GM23338 (cell line): ENCODE measurements at places on chromosomes 12 and 14. TPM values are rescaled to one million over a fixed set of nuclear protein-coding genes. Genes with fewer than 3 reads are reported as not detected.

Gene C12orf56
- 4.6 and 9.3 TPM in 2 replicates for total RNA-seq

Gene MYF5
- total RNA-seq = not detected in 2 replicates

Gene FAIM2
- 0.08 and 2.0 TPM in 2 replicates for total RNA-seq

Gene ATG14
- total RNA-seq = 15.2 and 15.6 TPM in 2 replicates

Gene ATP23
- 14.7 and 22.4 TPM in 2 replicates for total RNA-seq

Gene ZFYVE26
- total RNA-seq = 29.2 and 36.0 TPM in 2 replicates

Gene LRTM2
- 0.12 TPM in 1 of 2 replicates, not detected in the other for total RNA-seq

Gene PSME2
- total RNA-seq = 54.0 and 59.9 TPM in 2 replicates

Gene PRKCH
- total RNA-seq = 10.0 and 10.1 TPM in 2 replicates

Gene KLHL33
- 0.12 and 0.35 TPM in 2 replicates for total RNA-seq

Gene COPZ1
- 72.5 and 91.2 TPM in 2 replicates for total RNA-seq

Gene OTOGL
- 0.35 and 0.66 TPM in 2 replicates for total RNA-seq

Gene PAPLN
- total RNA-seq = 11.3 and 13.2 TPM in 2 replicates

Gene SOAT2
- not detected in 2 replicates for total RNA-seq

Gene SUOX
- total RNA-seq = 21.9 and 27.5 TPM in 2 replicates

Gene EFS
- total RNA-seq = 13.6 and 18.9 TPM in 2 replicates

Gene ZC2HC1C
- 0.90 and 3.7 TPM in 2 replicates for total RNA-seq

Gene DACT1
- 23.6 and 26.6 TPM in 2 replicates for total RNA-seq

Gene ZFYVE1
- 10.2 and 12.5 TPM in 2 replicates for total RNA-seq

Gene ENDOU
- total RNA-seq = not detected in 2 replicates

Gene TCL1B
- 5.5 and 6.1 TPM in 2 replicates for total RNA-seq

Gene IFI27
- 0.23 and 0.49 TPM in 2 replicates for total RNA-seq

Gene SCNN1A
- total RNA-seq = 125 and 134 TPM in 2 replicates

Gene GLIPR1L1
- total RNA-seq = not detected in 2 replicates

Gene SNAPC1
- 14.8 and 19.5 TPM in 2 replicates for total RNA-seq

Gene DIO2
- 0.17 TPM in 1 of 2 replicates, not detected in the other for total RNA-seq

Gene SPIC
- total RNA-seq = not detected in 2 replicates

Gene CHGA
- 13.9 and 20.9 TPM in 2 replicates for total RNA-seq

Gene REP15
- 0.38 and 0.66 TPM in 2 replicates for total RNA-seq

Gene BDKRB2
- total RNA-seq = 0.14 and 0.54 TPM in 2 replicates

Gene KRT80
- not detected in 2 replicates for total RNA-seq

Gene FAM161B
- 0.04 and 0.28 TPM in 2 replicates for total RNA-seq

Gene TMEM119
- 0.07 and 0.35 TPM in 2 replicates for total RNA-seq

Gene ATL1
- total RNA-seq = 5.9 and 7.0 TPM in 2 replicates

Gene C12orf42
- total RNA-seq = 1.1 TPM in 1 of 2 replicates, not detected in the other

Gene TGFB3
- 0.17 and 0.35 TPM in 2 replicates for total RNA-seq
